Dermis microvascular lymphatic vessel endothelial cell (primary cell): ENCODE measurements at places on chromosomes 6 and 20. TPM values are rescaled to one million over a fixed set of nuclear protein-coding genes. Genes with fewer than 3 reads are reported as not detected.

Gene PHF1
- 6.5 and 13.4 TPM in 2 replicates for total RNA-seq

Gene TFAP2A
- not detected in 2 replicates for total RNA-seq

Gene E2F1
- 6.3 and 7.6 TPM in 2 replicates for total RNA-seq

Gene TNXB
- total RNA-seq, result 0.90 and 1.8 TPM in 2 replicates

- no peak for DNase-seq
Observed at GRCh38 chr20:16170406-16170971, 402.8 kb downstream of the KIF16B start.

GRCh38 chr20:20241976-20242375 lies 125.9 kb upstream of the INSM1 start:
- DNase-seq, result no peak

GRCh38 chr6:78580923-78581322 lies 286.4 kb upstream of the IRAK1BP1 start:
- no peak for DNase-seq

DNA sequence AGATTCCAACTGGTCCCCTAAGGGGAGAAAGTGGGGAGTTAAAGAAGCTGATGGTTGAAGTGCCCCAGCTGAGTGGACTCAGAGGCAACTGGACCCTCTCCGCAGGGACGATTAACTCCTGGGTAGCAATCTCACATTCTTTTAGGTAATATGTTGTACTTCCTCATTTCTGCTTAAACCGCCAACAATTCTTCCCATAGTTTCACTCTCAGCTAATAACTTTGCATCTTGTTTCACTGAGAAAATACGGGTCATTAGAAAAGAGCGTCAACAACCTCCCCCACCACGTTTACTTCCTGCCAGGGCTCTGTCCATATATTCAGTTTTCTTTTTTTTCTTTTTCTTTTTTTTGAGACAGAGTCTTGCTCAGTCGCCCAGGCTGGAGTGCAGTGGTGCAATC lies 39.5 kb upstream of the CHD6 start:
- DNase-seq, result no peak

DNA sequence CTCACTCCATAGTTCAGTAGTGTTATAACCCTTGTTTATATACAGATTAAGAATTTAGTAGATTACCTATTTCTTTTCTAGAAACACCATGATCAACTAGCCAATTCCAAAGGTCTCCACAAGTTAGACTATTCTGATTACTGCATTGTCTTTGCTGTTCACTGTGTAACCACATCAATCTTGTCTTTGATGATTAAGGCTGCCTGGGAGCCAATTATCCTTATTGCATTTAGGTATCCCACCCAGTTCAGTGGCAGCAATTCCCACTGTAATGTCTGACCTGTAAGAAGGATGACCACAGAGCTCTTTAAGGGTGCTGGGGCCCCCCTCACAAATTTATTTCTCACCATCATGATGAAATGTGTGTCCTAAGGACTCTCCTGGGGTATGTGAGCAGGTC lies 40.2 kb downstream of the PKIB start:
- DNase-seq, result no peak

GRCh38 chr20:18837718-18838117 lies 24.1 kb downstream of the SCP2D1 start:
- no peak for DNase-seq

DNA sequence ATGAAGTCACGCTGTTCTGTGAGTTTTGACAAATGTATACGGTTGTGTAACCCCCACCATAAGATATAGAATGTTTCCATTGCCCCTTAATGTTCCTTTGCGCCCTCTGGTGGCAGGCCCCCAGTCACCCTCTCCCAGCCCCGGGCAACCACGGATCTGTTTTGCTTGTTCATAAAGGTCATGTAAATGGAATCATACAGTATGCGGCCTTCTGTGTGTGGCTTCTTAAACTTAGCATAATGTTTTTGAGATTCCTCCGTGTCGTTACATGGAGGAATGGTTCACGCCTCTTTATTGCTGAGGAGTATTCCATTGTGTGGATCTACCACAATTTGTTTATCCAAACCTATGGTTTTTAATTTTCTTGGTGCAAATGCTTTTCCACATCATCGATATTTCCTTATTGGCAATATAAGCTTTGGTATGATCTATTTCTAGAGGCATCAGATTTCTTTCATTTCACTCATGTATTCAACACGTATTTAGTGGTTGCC lies 28.4 kb downstream of the LYRM2 start:
- DNase-seq, result peak; percentile 15

GRCh38 chr20:20743511-20744169 lies 31.2 kb upstream of the RALGAPA2 start:
- DNase-seq, result peak; percentile 96

DNA sequence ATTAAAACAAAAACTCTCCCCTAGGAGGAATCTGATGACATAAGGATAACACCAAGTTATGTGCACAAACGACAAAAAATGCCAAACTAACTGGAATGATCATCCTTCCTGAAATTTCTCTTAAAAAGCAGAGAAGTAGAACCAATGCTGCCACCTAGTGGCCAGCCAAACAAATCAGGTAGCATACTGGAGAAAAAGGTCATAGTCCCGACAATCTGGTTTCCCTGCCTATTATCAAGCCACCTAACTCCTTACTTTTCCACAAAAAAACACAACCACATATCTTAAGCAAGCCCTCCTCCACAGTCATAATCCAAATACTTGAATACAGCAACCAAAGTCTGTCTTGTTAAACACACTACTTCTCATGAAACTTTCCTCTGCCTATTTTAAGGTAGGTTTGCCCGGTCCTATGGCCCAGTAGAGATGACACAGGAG lies 5.3 kb downstream of the OARD1 start:
- DNase-seq, result peak; percentile 79

GRCh38 chr6:115729036-115729435 lies 331.7 kb downstream of the FRK start:
- DNase-seq, result no peak

GRCh38 chr6:69901361-69901760 lies 35.0 kb downstream of the COL19A1 start:
- DNase-seq, result no peak
